ENCODE measurements at places on chromosomes 1 and 21.

GRCh38 chr21:45914321-45914845 lies 67.2 kb upstream of the COL6A1 start:
- DNase-seq, result no peak

- no peak for DNase-seq
Observed at GRCh38 chr1:2330519-2331199, 60.7 kb downstream of the MORN1 start.

DNA sequence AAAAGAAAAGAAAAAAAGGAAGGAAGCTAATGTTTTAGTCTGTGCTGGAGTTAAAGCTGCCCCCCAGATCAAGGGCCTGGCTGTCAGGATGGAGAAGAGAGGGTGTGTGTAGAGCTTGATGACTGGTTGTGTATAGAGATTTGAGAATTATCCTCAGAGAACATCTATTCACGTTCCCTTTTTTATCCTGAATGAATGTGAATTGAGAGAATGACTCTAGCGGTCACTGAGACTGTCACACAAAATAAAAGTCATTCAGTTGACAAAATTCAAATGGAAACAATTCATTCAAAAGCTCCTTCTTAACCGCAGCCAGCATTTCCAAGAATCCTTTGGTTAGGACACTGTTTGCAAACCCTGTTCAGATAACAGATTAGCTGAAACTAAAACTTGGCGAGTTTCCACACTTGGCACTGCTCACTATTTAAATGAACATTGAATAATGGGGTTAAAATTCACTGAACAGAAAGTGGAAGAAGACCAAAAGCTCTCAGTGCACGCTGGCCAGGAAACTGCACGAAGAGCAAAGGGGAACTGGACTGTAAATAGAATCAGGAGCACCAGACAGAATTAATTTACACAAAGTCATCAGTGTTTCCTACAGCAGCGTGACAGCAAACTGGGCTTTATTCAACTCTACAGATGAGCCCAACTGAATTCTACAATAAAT lies 13.6 kb upstream of the FAM89A start:
- DNase-seq, result no peak

- DNase-seq, result no peak
Observed at GRCh38 chr1:50611675-50612074, 188.4 kb upstream of the DMRTA2 start.

GRCh38 chr1:172163498-172164215 lies 256.8 kb upstream of the C1orf105 start:
- no peak for DNase-seq

- peak; percentile 58 for DNase-seq
Observed at GRCh38 chr1:22808186-22808675, 97.6 kb downstream of the EPHB2 start.

GRCh38 chr1:90773812-90774211 lies 56.7 kb upstream of the BARHL2 start:
- DNase-seq, result no peak

- DNase-seq, result peak; percentile 37
Observed at GRCh38 chr1:224615861-224616755, at the start of gene CNIH3. CNIH3 (plus strand) TSS chr1:224616317; CDS start chr1:224617175, 858 bp downstream.

GRCh38 chr1:166902279-166902678 lies 26.2 kb upstream of the TADA1 start:
- DNase-seq, result peak; percentile 46

- no peak for DNase-seq
Observed at GRCh38 chr1:38502758-38503157, 356.8 kb downstream of the RRAGC start.

DNA sequence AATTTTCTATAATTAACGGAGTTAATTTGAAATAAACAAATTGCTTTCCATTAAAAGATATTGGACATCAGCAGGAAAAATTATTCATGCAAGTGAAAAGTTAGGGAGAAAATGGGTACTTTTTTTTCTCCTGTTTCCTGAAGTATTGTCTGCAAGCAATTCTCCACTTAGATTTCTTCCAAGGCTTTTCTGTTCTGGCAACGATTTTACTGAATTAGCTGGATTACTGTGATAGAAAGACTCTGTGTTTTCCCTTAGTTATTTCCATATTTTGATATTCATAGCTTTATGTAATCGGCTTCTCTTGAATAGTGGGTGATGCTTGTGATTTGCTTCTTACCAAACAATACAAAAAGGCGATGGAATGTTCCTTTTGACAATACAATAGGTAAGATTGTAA lies 1333.9 kb downstream of the AMY1C start:
- no peak for DNase-seq

DNA sequence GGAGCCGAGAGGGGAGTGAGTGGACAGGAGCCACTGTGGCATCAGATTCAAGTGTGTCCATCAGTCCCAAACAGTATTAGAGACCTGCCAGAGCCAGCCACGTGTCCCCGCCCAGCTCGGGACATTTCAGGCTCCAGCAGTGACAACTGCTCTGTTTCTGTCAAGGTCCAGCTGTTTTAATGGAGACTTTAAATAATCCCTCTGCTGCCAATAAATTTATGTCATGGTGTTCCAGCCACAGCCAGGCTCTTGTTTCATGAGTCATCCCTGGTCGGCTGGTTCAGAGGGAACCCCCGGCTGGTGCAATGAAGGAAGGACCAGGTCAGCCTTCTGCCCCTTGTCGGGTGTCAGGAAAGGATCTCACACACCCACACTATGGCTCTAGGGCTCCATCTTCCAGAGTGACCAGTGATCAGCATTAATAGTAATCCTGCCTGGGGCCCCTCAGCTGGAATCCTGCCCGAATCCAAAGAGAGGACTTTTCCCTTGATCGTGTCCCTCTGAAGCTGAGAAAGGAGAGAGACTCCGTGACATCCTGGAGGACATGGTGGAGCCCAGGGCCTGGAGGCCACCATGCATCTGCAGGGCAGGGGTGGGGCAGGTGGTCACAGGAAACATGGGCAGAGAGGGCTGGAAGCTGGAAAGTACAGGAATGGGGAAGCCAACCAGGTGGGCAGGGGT lies 197.3 kb downstream of the MATN1 start:
- DNase-seq, result peak; percentile 64

DNA sequence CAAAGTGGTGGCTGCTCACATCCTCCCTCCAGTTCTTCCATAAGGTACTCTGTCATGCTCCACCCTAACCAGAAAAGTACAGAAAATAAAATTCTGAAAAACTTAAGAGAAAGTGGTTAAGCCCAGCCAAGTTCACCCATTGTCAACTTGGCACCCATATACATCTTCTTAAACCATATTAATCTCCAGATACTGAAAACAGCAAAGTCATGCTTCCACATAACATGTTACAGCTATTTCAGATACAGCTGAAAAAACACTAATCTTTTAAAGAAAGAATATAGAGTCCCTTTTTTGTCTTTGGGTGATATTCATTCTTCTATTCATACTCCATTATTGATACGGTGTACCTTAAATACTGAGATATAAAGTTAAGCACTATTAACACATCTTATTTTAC lies 577.8 kb downstream of the KCNT2 start:
- DNase-seq, result no peak

DNA sequence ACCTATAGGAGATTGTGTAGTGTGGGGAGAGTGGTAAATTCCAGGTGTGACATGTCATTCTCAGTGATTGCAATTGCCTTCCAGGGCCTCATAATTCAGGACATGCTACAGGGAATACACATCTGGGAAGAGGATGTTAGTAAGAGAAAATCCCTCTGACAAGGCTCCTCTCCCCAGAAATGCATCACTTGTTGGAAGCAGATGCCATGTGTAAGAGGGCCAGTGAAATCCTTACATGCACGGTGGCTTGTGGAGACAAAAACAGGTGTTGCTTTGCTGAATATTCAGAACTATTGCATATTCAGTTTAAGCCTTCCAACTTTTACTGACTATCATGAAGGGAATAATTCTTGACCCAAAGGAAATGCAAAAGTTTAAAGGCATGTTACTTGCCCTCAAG lies 503.4 kb downstream of the NEGR1 start:
- DNase-seq, result no peak

DNA sequence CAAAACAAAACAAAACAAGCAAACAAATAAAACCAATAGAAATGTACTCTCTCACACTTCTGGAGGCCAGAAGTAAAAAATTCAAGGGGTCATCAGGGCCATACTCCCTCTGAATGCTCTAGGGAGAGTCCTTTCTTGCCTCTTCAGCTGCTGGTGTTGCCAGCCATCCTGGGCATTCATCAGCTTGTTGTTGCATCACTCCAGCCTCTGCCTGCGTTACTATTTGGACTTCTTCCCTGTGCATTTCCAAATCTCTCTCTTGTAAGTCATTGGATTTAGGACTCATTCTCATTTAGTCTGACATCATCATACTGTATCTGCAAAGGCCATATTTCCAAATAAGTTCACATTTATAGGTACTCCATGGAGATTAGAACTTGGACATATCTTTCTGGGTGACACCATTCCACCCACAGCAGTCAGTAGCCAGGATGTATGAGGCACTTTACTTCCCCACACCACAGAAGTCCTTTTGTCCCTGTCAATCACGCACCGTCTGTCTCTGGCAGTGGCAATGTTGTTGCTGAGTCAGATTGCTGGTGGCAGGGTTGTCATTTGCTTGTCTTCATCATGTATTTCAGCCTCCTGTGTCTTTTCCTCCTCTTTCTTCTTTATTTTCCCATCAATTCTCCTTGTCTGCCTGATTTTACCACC lies 151.0 kb upstream of the KCNJ6 start:
- DNase-seq, result no peak

- DNase-seq, result peak; percentile 24
Observed at GRCh38 chr1:160171354-160171753, 19.0 kb upstream of the CASQ1 start.

- no peak for DNase-seq
Observed at GRCh38 chr1:170537798-170538503, 6.0 kb downstream of the GORAB start.

- DNase-seq, result no peak
Observed at GRCh38 chr1:224325959-224326358, 4.0 kb downstream of the NVL start.

DNA sequence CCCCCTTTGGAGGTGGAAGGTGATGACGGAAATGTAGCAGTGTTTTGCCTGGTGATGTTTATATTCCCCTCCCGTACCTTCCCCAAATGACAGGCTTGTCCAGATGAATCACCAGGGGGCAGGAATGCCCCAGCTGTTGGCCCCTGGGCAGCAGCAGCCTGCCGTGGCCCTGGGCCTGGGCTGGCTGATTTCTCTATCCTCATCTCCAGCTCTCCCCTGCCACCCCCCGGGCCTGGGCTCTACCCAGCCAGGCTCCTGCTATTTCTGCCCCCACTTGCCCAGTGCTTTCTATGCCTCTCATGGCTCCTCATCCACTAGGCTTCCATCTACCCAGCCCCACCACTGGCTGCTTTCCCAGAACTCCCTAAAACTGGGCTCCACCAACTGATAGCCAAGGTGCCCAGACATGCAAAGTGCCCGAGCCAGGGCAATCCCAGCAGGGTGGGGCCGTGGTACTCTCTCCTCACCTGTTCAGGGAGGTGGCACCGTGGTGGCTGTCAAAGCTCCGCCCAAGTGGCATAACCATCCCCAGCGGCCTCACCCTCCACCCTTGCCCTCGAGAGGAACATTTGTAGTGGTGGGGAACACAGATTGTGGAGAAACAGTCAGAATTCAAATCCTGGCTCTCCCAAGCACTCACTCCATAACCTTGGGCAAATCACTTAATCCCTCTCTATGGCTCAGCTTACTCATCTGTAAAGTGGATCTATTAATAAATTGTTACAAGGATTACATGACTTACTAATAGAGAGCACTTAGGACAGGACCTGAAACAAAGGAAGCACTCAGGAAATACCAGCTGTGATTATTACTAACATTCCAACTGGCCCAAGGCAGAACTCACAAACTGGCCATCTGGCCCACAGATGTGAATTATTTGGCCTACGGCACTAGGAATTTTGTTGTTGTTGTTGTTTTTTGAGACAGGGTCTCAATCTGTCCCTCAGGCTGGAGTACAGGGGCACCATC lies 12.8 kb upstream of the ECE1 start:
- DNase-seq, result peak; percentile 73

- no peak for DNase-seq
Observed at GRCh38 chr21:17231124-17231523, 281.7 kb upstream of the CXADR start.

- DNase-seq, result no peak
Observed at GRCh38 chr21:38455403-38455802, 42.9 kb downstream of the ERG start.

- DNase-seq, result no peak
Observed at GRCh38 chr1:55179177-55179835, 35.9 kb downstream of the USP24 start.

DNA sequence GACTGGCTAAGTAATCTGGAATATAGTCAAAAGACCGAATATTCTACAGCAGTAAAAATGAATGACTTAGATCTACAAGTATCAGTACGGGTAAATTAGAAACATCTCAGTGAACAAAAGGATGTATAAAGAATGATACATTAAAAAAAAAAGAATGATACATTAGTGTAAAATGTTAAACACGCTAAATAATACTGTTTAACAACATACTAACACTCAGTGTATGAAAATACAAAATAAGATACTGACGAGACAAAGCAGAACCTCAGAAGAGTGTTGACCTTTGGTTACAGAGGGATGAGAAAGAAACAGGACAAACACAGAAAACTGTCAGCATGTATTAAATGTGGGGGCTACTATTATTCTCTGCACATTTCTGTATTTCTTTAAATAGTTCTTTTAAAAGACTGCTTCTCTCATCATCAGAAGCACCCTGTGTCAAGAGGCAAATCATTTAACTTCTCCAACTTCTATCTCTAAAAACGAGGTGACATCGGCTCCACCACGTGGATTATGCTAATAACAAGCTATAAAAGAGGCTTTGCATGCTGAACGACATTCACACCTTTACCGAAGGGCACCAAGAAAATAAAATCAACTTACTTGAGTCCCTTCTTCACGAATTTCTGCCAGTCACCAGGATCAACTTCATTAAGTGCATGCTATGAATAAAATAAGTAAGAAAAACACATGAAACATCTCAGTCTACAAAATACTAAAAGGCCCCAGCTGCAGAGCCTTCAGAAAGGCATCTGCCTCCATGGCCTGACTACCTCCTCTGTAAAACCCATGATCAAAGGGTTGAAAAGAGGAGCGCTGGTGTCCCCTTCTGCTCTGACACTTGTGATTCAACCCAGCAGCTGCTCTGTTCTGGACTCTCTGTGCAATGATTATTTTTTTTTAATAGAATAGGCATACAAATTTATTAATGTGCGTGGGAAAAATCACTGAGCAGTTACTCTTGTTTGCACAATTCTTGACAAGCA lies 42.5 kb downstream of the MRAP start:
- no peak for DNase-seq

DNA sequence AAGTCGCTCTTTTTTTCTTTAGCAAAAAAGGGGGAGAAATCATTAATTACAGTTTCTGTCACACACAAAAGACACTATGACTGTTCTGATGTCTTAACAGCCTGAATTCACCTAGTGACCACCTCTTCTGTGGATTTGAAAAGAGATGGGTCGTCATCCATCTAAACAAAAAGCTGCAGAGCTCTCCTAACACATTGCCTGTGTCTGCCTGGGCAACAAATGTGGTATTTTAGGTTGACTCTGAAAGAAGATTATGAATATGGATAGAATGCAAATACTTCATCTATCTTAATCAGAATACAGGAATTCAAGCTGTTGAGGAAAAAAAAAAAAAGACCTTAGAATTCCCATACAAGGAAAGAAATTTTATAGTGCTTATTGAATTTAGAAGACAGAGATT lies 304.4 kb upstream of the ADGRL2 start:
- no peak for DNase-seq

Measured in RWPE1 (cell line).